M059J (cell line): ENCODE measurements at places on chromosomes 5 and 9. TPM values are rescaled to one million over a fixed set of nuclear protein-coding genes. Genes with fewer than 3 reads are reported as not detected.
A peak's percentile ranks its signal among the peaks of the same experiment; 100 is the strongest.

GRCh38 chr9:14838701-14839100, 71.5 kb downstream of the FREM1 start:
- DNase-seq, result no peak

- DNase-seq, result no peak
These were observed 678.7 kb downstream of the MAT2B start for GRCh38 chr5:164184158-164184557.

DNA sequence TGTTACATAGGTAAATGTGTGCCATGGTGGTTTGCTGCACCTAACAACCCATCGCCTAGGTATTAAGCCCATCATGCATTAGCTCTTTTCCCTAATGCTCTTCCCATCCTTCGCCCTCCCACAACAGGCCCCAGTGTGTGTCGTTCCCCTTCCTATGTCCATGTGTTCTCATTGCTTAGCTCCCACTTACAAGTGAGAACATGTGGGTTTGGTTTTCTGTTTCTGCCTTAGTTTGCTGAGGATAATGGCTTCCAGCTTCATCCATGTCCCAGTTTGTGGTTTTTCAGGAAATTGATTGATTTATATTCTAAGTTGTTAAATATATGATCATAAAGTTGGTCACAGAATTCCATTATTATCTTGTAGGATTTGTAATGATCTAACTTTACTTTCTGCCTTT, 85.3 kb upstream of the CAST start:
- DNase-seq, result no peak

GRCh38 chr9:28820741-28821140, 1247.5 kb upstream of the C9orf72 start:
- DNase-seq, result no peak

DNA sequence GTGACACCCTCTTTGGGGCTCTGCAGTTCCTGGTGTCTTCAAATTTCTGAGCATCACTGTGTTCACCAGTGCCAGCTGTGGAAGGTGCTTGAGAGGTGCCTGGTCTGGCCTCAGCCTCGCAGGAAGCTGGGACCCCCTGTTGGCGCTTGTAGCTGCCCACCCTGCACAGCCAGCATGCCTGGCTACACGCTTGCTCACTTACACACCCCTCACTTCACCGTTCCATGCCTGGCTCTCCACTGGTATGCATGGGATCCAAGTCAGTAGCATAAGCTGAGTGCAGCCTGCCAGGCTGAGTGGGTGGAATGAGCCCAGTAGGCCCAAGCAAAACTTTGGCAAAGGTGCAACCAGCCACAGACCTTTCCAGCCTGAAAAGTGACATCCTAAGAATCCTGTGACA, 801.4 kb upstream of the PTPRD start:
- DNase-seq, result no peak

DNA sequence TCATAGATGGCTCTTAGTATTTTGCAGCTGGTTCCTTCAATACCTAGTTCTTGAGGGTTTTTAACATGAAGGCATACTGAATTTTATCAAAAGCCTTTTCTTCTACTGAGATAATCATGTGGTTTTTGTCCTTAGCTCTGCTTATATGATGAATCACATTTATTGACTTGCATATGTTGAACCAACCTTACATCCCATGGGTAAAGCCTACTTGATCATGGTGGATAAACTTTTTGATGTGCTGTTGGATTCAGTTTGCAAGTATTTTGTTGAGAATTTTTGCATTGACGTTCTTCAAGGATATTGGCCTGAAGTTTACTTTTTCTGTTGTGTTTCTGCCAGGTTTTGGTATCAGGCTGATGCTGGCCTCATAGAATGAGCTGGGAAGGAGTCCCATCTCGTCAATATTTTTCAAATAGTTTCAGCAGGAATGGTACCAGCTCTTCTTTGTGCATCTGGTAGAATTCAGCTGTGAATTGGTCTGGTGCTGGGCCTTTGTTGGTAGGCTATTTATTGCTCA, 49.7 kb downstream of the YIPF5 start:
- no peak for DNase-seq

GRCh38 chr5:159833088-159833487, 83.2 kb upstream of the ADRA1B start:
- DNase-seq, result no peak

- DNase-seq, result no peak
These were observed 237.6 kb downstream of the TENT4A start for GRCh38 chr5:6950860-6951259.

GRCh38 chr5:109947667-109948066, 257.9 kb downstream of the MAN2A1 start:
- no peak for DNase-seq

GRCh38 chr5:167557359-167557758, 734.1 kb upstream of the WWC1 start:
- DNase-seq, result no peak

- DNase-seq, result peak; percentile 39
These were observed 63.3 kb downstream of the FREM1 start for GRCh38 chr9:14846871-14847311.

DNA sequence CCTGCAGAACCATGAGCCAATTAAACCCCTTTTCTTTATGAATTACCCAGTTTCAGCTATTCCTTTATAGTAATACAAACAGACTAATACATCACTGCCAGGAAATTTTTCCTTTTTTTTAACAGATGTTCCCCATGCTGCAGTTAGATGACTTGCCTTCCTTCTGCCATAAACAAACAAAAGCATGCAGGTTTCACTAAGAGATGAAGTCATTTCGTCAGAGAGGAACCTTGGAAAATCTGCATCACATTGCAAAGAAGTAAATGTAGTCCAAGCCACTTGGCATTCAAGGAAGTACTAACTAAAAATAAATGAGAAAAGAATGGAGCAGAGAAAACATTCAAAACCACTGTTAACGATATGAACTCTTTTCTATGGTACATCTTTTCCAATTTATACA, 194.1 kb upstream of the EFNA5 start:
- DNase-seq, result peak; percentile 26

- DNase-seq, result no peak
These were observed 535.2 kb upstream of the CLINT1 start for GRCh38 chr5:158394102-158394501.

GRCh38 chr9:131715906-131716305, 24.0 kb downstream of the RAPGEF1 start:
- no peak for DNase-seq

GRCh38 chr9:85428230-85428629, 313.5 kb downstream of the AGTPBP1 start:
- DNase-seq, result no peak

GRCh38 chr9:132176338-132176737, 14.5 kb downstream of the NTNG2 start:
- DNase-seq, result no peak

GRCh38 chr5:3185488-3185887, 410.1 kb upstream of the IRX1 start:
- DNase-seq, result no peak

DNA sequence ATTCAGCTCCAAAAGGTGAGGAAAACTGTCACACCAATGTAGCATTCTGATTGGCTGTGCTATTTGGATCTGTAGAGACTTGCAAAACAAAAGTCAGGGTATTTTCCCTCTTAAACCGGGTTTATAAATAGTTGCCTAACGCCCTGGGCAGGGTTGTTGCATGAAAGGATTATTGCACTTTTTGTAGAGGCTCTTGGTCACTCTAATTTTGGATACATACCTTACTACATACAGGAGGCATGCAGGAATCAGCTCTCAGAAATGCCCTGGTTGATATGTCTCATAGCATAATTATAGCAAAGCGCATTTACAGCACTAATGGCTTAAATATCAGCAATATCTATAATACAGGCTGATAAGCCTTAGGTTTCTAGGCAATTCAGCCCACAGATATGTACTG, 200.0 kb upstream of the GDNF start:
- DNase-seq, result no peak

DNA sequence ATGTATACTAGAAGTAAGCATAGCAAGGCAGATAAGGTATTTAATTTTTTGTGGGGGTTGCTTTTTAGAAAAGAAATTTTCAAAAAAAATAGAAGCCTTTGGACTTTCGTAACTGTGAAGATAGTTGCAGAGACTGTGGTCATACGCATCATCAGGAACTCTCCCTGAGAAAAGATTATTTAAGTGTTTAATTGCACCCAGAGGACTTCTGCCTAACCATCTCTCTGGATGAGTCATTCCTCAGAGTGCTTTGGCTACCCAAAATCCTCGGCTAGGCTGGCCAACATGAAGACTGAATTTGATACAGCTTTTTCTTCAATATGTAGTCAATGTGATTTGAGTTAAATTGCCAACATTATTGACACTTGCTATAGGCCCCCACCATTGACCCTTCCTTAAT, 296.4 kb downstream of the TLR4 start:
- peak; percentile 10 for DNase-seq

DNA sequence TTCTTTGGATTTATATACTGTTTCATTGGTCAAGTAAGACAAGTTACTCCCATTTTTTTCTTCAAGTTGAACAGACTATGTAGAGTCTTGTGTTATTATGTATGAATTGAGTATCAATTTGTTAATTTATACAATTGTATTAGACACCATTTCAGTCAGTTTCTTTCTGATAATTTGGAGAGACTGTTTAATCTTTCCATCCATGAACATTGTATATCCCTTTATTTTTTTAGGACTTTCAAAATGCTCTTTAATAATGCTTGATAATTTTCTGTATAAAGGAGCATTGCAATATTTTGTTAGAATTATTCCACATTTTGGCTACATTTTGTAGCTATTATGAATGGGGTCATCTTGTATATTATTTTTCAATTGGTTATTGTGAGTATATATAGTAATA, 69.1 kb upstream of the PJA2 start:
- no peak for DNase-seq

DNA sequence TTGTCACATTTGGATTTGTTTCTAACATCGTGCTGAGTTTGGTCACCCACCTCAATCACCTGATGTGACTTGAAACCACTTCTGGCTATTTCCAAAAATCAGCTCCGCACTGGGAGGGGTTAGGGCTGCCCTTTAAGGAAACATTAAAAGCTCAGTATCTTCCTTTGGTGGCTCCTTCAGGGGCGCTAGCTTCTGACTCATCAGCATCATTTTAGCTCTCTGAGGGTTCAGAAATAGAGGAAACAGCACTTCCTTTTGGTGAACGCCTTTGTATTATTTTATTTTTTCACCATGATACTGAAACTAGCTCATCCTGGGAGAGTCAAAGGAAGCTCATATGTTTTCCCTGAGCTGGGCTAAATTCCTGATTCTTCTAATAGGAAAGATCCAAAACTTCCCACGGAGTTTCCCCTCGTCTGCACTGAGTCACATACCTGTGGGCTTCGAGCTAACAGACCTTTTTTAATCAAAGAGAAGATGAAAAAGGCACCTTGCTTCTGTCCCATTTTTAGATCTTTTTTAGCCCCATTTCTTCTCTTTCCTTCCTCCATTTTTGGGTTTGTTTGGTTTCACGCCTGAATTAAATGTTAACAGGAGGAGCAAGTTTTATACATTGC, 48.2 kb downstream of the ROPN1L start:
- DNase-seq, result peak; percentile 52

- peak; percentile 84 for DNase-seq
These were observed 40.0 kb upstream of the DMRT1 start for GRCh38 chr9:801399-802071.

DNA sequence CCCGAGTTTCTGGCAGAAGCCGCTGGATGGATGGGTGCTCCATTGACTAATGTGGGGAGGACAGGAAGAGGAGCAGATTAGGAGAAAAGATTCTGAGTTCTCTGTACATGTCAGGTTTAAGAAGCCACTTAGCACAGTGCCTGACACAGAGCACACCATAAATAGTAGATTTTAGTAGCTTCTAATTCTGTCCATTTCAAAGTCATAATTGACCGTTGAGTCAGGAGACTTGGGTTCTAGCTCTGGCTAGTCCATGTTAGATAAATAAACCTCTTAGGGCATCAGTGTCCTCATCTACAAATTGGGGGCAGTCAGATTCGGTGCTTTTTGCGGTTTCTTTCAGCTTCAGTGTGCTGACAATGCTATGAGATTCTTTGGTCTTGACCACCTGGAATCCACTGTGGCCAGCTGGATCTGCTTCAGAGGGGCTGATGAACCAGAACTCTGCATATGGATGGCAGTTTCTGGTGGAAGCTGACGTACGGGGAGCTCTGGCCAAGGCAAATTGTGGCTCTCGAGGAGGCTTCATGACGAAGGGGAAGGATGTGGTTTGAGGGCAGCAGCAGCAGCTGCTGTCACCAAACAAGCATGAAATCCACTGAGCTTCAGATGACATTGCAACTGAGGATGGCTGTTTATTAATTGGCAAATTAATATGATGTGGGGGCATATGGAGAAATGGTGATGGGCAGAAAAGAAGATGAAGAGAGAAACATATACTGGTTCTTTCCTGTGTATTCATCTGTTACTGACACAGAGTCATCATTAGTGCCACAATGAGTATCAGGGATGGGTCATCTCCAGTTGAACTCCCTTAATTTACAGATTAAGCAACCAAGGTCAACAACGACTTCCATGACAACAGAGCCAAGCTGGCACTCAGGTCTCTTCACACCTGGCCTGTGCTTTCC, 134.4 kb downstream of the AOPEP start:
- peak; percentile 97 for DNase-seq

DNA sequence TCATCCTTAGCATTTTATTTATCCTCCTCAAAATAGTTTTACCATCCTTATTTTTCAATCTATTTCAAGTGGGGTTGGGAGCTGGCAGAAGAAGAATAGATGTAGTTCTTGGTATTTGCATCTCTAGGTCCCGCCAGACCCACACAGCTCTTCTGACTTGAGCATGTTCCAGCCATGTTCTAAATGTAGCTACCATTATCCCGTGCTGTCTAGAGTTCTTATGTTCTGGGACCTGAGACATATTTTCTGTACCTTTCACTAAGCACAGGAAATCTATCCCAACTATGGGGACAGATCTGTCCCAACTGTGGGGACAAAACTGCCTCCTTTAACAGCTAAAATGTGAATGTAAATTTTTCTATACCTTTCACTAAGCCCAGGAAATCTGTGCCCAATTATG, 32.0 kb downstream of the PAM start:
- DNase-seq, result no peak

DNA sequence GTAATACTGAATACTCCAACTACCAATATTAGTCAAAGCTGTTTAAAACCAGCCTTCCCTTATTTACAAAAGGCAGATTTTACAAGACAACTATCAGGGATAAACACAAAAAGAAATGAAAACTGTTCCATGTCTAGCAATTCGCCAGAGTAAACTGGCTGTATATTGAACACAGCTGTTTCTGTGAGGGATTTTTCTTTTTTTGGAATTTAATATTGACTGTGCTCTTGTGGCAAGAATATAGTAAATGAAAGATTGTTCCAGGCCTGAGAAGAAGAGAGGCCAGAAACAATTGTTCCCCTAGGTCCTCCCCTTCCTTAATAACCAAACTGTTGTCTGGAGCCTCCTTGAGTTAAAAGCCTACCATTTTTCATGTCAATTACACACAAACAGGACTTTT, 188.6 kb downstream of the PDE4D start:
- DNase-seq, result no peak

The F12 gene
- total RNA-seq, result 1.7 and 2.4 TPM in 2 replicates

The ANKRD18B gene
- total RNA-seq, result 0.42 TPM in 1 of 2 replicates, not detected in the other

The ADAMTS2 gene
- total RNA-seq, result 0.02 TPM in 1 of 2 replicates, not detected in the other

The DAPK1 gene
- total RNA-seq, result 21.7 and 40.0 TPM in 2 replicates

The RIC1 gene
- total RNA-seq, result 27.0 and 33.4 TPM in 2 replicates
